ENCODE measurements at places on chromosomes 11 and 22.

- no peak for DNase-seq
Measured at GRCh38 chr22:32355760-32356159, 1.9 kb upstream of the RFPL3 start.

DNA sequence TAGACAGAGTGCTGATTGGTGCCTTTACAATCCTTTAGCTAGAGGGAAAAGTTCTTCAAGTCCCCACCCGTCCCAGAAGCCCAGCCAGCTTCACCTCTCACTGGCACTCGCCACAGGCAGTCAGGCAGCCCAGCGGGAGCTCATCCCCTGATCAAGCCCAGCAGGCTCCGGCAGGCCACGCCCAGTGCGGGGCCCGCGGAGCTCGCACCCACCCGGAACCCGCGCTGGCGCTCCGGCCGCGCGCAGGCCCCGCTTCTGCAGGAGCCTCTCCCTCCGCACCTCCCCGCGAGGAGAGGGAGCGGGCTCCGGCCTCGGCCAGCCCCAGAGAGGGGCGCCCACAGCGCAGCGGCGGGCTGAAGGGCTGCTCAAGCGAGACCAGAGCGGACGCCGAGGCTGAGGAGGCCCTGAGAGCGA is 202.4 kb upstream of the PDGFD start:
- no peak for DNase-seq

- no peak for DNase-seq
Measured at GRCh38 chr11:66032957-66033735, 6.9 kb upstream of the CATSPER1 start.

GRCh38 chr22:21982338-21982965 is at the start of gene TOP3B:
Gene TOP3B, minus strand, starts transcription at chr22:21982787. Its CDS starts 7,078 bp downstream, at chr22:21975709.
- DNase-seq: peak; percentile 16

DNA sequence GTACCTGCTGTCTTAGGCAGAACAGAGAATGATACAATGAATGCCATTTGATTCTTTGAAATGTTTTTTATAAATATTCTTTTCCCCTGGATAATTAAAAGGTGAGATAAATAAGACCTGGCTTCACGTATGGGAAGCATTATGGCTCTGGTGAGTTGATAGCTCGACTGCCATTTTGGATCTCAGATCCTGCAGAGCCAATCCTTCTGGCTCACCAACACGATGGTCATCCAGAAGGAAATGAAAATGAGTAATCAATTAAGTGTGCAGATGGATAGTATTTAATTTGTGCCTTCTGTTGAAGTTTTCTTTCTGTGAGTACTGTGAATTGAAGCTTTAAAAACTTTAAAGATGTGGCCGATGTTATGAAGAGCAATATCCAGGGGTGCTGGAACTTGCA is 2.7 kb downstream of the TNRC6B start:
- DNase-seq: no peak

- DNase-seq: no peak
Measured at GRCh38 chr22:48528221-48528915, 1299.3 kb downstream of the BRD1 start.

- no peak for DNase-seq
Measured at GRCh38 chr11:78099666-78100065, 20.0 kb upstream of the NDUFC2 start.

GRCh38 chr22:22942511-22943329 is 55.1 kb downstream of the IGLL5 start:
- DNase-seq: no peak

DNA sequence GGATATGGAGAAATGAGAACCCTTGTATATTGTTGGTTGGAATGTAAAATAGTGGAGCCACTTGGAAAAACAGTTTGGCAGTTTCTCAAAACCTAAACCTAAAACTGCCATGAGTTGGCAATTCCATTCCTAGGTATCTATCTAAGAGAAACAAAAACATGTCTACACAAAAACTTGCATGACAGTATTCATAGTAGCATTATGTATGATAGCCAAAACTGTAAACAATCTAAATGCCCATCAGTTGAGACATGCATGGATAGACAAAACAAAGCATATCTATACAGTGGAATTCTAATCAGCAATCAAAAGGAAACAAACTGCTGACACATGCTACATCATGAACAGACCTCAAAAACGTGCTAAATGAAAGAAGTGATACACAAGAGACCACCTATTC is 34.9 kb downstream of the TRAF6 start:
- no peak for DNase-seq

DNA sequence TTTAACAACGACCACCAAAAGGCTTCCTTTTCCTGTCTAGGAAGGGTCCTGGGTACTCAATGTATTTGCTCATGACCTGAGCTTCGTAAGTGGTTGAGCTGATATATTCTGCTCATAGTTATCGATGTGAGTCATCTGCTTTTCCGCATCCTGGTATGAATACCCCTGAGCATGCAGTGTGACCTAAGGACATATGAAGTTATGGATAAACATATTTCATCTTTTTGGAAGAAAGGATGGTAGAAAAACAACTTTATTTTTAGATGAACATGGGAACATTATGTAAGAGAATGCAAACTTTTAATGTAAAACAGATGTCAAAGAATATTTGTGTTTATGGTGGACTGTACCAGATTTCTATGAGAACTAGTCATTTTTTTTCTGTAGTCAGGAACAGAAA is 28.4 kb downstream of the TRPC6 start:
- no peak for DNase-seq

GRCh38 chr22:26673486-26673885 is 16.1 kb downstream of the MIAT start:
- DNase-seq: no peak

DNA sequence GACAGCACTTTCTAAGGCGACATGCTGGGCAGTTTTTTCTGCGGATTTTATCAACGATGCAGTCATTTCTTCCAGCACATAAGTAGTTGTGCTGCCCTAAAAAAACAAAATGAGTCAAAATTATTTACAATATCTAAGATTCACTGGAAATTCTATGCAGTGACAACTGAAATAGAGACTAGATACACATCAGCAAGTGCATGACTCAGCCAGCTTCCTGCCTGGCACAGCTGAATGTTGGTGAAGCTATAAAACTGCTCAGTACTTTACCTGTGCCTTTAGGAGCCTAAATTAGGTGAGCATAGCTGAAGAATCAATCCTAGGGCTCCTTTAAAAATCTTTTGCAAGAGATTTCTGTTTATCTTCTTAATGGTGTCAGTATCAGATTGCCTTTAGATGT is 37.8 kb downstream of the PGR start:
- DNase-seq: no peak

DNA sequence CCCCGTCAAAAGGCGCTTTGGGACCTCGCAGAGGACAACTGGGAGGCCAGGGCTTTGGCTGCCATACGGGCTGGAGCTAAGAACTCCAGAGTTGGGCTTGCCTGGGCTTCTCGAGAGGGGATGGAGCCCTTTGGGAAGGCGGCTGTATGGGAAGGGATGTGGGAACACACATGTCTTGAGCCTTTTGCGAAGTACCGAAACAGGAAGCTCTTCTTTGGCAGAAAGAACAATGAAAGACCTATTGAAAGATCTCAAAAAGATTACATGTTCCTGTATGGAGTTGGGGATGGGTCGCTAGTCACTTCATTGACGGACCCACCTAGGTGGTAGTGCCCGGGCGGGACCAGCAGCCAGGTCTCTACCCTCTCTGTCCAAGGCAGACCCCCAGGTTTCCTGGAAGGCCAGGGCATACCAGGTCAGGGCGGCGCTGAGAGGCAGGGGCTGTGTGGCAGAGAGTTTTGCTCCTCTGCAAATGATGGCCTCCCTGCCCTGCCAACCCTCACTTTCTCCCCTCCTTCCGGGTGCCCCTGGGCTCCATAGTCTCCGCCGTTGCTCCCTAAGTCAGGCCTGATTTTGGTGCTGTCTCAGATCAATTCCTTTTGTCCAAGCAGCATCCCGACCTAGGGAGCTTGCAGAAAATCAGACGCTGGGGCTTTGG is 1.0 kb downstream of the ST14 start:
- no peak for DNase-seq

DNA sequence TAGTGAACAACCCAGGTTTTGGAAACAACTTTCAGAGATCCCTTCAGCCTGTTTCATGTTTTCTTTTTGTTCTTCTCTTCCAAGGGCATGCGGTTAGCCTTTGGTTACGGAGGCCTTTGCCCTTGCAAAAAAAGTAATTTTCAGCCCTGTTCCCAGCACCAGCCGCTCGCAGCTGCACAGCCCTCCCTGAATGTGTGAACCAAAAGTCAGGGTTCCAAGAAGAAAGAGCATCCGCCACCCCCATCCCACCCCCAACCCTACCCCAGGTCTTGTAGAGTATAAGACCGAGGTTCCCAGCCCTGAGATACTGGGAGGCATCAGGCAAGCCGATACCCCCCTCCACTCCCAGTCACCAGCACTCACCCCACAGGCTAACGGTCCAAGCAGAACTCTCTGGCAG is 56.4 kb downstream of the IGLL1 start:
- no peak for DNase-seq

DNA sequence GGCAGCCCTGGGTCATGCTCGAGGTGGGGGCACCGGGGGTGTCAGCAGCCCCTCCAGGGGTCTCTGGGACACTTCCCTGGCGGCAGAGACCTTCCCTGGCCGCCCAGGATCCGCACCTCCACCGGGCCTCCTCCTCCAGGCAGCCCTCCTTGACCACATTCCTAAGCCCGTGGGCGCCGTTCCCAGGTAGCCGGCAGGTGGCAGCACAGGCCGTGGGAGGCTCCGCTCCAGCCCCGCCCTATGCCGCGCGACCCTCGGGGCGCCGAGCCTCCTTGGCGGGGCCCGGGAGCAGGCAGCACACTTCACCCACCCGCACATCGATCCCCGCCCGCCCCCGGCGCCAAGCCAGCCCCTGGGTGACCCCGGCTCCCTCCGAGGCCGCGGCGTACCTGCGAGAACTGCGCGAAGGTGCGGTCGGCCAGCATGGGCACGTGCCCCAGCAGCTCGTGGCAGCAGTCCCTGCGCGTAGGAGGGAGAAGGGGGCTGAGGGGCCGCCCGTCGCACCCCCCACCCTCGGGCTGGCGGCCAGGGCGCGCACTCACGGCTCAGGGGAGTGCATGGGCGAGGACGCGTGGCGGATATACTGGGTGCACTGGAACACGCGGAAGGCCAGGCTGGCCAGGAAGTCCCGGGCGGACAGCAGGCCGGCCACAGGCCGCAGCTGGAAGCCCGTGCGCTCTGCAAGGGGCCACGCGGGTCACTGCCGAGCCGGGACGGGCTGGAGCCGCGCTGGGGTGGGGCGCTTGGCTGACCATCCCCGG is 5.3 kb upstream of the INS start:
- DNase-seq: no peak

DNA sequence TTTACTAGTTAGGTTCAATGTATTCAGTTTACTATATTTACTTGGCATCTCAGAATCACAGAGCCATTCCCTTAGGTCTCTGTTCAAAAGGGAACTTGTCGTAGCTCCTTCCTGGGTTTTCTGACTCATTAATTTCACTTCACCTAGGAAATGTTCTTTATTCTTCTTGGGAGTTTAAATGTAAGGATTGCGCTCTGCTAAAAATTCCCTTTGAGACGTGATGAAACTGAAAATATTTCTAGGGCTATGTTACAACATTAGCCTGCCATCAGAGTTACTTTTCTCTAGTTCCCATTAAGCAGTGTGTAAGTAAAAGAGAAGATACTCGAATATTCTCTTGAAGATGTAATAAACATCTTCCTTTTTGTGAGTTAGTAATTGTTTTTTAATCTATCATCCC is 209.5 kb downstream of the CASP12 start:
- DNase-seq: no peak

- DNase-seq: no peak
Measured at GRCh38 chr22:43004362-43005035, 10.4 kb downstream of the PACSIN2 start.

DNA sequence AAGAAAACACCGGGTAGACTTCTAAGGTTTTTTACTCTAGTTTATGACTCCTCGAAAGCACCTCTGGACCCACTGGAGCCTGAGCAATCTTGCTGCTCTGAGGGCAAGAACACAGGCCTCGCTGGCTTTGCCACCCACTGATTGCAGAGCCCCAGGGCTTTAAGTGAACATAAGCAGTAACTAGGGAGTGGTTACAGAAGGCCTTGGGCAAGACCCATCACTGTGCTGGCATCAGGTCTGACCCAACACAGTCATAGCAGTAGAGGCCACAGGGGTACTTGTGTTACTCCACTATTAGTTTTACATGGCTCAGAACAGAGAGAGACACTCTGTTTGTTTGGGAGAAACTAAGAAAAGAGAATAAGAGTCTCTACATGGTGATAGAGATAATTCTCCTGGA is 684.5 kb downstream of the FAM181B start:
- DNase-seq: no peak

- DNase-seq: no peak
Measured at GRCh38 chr22:49632199-49633009, 195.3 kb downstream of the BRD1 start.

DNA sequence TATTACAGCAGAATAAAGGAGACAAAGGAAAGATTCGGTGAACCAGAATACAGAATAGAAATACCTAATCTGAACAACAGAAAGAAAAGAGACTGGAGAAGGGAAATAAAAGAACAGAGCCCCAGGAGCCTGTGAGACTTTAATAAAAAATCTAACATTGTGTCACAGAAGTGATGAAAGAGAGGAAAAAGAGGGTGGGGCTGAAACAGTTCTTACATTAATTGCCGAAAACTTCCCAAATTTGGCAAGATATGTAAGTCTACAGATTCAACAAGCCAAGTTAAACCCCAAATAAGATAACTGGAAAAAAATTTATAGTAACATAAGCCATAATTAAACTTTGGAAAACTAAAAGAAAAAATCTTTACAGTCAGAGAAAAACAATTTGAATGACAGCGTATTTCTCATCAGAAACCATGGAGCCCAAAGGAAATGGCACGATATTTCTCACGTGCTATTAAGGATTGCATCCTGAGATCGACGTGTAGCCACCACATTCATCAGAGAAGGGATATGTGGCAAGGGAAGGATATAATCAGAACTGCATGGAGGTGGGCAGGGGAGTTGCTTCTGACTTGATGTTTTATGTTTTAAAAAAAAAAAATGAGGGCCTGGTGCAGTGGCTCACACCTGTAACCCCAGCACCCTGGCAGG is 73.9 kb downstream of the SGSM3 start:
- no peak for DNase-seq

DNA sequence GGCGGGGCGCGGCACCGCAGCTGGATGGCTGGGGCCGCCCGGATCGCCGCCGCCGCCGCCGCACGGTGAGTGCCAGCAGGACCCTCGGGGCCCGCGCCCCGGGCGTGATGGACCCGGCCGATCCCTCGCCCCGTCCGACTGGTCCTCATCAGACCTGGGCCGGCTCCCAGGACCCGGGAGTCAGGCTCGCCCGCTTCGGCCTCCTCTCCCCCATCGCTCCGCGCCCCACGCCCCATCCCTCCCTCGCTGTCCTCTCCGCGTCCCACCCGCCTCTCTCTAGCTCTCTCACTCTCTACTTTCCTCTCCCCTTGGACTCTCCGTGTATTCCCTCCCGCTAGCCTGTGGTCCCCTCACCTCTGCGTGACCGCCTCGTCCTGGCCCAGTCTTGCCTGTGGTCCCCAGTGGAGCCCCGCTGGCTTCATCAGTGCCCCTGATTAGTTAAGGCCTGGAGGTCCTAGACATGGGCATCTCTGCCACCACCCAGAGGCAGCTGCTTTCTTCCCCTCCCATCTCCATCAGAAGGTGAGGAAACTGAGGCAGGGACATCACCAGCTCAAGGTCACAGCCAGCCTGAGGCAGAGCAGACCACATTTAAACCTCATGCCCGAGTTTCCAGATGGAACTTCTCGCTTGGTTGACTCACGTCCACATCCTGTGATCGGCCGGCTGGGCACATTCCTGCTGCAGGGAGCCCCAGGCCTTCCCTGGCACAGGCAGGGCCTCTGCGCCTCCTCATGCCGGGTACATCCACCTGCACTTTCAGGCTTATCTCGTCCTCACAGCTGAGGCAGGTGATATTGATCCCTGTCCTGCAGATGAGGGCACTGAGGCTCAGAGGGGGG is 429 bp downstream of the SLC39A13 start:
- DNase-seq: no peak

- DNase-seq: no peak
Measured at GRCh38 chr11:120839846-120840402, 184.0 kb upstream of the TBCEL start.

Data from esophagus squamous epithelium (tissue), 5 donors.